ENCODE measurements at places on chromosomes 5 and 9.

DNA sequence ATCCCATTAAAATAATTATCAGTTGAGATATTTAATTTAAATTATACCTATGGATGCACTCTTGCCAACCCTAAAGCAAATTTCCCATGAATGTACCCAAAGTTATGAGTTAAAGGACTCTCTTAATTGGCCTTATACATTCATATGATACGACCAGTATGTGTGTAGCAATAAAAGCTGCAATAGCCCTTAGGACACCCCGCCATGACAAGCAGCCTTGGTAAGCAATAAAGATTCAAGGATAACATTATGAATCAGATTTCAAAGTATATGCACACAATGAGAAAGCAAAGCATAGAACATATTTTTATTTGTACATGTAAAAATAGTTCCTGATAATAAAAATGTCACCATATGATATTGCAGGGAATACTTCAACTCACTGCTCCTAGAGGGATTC is 1699.3 kb upstream of the CDH9 start:
- DNase-seq: no peak

DNA sequence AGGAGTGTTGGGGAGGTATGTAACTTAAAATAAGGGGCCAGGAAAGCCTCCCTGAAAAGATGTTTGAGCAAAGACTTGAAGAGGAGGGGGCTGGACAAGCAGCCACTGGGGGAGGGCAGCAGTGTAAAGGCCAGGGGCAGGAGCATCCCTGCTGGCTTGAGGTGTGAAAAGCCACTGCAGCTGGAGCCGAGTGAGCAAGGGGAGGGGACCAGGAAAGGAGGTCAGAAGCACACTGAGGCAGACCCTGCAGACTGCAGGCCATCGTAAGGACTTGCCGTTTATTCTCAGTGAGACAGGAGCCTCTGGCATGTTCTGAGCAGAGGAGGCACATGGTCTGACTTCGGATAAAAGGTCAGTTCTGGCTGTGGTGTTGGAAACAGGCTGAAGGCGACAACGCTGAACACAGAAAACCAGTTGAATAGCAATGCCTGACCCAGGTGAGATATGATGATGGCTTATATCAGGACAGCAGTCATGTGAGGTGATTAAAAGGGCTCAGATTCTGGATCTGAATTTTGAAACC is 10.2 kb upstream of the ERGIC1 start:
- no peak for DNase-seq

DNA sequence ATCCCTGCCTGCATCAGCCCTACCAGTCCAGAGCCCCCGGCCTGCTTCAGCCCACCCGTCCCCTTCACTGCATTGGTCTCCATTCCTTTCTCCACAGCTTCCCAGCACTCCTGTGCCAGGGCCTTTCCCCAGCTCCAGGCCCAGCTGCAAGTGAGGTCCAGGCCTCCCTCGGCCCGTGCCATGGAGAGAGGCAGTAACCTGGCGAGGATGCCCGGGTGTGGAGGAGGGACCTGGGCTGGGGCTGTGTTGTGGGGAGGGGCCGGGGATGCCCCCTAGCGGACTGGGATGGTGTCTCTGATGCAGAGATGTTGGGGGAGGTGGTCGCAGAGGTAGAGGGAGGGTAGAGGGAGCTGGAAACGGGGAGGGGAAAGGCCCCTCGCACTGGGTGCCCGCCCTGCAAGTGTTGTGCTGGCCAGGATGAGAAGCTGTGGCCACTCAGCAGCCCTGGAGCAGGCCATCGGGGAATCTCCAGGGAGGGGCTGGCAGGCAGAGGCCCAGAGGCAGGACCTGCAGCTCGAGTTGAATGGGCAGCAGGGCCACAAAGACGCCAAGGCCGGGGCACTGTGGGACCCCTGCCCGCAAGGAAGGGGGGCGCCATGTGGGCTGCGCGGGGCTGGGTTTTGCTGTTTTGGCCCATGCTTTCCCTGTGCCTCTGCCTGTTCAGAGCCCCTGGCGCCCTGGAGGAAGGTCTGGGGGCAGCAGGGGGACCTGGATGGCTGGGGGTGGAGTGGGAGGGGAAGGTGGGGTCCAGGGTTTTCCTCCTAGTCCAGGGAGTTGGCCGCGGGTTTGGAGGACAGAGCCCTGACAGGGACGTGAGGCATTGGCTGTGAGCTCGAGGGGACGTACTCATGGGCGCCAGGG is 26.0 kb upstream of the NKD2 start:
- DNase-seq: no peak

GRCh38 chr5:128195316-128195715 is 111.8 kb downstream of the SLC12A2 start:
- DNase-seq: no peak

DNA sequence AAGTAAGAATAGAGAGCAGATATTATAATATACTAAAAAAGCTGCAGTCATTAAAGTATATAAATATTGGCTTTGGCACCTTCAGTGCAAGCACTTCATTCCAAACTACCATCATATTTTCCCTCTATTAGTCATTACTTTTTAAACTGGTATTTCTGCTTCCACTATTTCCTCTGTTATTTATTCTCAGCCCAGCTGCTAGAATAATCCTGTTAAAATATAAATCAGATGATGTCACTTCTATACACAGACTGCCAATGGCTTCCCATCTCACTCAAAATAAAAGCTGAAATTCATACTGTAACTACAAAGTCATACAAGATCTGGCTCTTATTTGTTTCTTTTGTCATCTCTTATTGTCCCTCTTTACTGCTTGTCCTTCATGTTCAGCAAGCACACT is 432.9 kb downstream of the TLE4 start:
- DNase-seq: no peak

DNA sequence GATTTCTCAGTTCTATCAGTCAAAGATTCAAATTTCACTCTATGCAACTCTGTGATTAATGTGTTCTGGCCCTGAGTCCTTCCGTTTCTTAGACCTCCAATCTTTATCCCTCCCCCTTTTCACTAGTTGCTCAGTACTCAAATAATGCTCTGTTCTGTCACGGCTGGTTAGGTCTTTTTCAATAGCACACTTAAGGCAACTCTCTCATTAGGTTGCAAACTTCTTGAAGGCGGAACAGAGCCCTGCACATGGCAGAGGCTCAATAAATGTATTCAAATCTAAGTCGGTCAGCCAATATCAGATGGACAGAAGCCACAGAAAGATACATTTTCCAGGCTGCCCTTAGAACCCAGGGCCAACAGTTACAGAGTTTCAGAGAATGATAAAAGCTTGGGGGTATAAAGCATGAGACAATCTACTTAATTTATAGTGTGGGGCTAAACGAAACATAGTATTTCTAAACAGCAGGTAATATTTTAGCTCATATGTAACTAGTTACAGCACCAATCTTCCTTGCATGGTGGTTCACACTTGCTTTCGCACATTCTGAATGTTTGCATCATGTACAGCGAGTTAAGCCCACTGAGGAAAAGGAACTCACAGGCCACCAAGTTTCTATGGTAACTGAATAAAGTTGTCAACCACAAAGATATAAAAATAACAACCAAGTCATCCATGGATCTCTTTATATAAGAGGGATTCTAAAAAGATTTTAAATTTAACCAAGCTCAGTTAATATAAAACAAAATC is 67.1 kb upstream of the GOLPH3 start:
- DNase-seq: no peak

- no peak for DNase-seq
These were observed 694.6 kb downstream of the DNAH5 start for GRCh38 chr5:13249854-13250253.

DNA sequence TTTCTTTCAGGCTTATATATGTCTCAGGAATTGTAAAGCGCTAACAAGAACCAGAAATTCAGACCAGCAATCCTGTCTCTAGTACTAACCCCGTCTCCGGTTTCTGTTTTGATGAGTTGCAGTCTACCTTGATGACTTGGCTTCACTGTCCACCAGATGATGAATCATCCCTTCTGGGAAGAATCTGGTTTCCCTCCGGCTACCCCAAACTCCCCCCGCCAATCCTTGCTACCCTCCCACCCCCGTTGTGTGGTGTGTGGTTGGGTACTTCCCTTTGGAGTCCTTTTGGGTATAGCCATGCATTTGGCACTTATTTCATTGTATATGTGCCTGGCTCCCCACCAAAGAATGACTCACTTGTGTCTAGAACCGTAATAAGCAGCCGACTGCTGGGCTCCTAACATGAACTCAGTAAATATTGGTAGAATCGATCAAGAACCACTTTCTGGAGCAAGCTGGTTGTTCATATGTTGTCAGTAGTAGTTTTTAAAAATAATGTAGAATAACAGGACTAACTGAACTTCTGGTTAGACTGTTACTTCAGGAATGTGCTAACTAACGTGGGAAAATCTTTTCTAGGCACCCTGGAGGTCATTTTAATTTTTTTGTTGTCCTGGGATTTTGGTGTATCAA is 8.3 kb upstream of the TGFBI start:
- DNase-seq: no peak

DNA sequence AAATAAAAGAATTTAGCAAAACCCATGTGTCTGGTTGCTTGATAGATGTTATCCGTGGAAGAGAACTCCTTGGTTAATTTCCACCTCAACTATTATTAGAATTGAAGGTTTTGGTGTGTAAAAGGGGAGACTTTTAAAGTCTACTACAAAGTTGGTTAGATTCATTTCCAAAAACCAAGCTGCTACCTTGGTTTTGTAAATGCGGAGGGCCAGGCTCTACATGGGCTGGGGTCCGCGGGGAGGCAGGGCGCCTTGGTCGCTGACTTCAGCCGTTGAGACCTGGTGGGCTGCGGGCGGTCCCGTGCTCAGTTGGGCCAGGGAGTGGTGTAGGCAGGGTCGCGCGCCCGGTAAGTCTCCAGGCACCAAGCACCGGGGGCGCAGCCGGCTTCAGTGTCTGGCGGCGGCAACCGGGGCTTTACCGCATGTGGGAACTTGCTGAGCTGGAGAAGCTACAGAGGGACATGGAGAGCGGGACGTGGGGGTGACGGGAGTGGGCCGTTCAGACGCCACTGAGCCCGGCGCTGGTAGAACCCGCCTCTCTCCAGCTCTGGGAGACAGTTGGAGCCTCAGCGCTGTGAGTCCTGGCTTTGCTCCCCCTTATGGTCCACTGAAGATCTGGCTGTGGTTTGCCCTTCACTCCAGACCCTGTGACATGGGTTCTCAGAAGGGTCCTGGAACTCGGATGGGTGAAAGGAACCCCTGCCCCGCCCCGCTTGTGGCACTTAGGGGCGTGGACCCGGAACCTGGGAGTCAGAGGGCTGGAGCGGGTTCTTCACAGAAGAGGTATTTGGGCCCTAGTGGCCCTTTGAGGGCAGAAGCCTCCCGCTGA is 11.8 kb downstream of the NR2F1 start:
- DNase-seq: peak; percentile 84
